ENCODE measurements at places on chromosomes 1 and 21.

DNA sequence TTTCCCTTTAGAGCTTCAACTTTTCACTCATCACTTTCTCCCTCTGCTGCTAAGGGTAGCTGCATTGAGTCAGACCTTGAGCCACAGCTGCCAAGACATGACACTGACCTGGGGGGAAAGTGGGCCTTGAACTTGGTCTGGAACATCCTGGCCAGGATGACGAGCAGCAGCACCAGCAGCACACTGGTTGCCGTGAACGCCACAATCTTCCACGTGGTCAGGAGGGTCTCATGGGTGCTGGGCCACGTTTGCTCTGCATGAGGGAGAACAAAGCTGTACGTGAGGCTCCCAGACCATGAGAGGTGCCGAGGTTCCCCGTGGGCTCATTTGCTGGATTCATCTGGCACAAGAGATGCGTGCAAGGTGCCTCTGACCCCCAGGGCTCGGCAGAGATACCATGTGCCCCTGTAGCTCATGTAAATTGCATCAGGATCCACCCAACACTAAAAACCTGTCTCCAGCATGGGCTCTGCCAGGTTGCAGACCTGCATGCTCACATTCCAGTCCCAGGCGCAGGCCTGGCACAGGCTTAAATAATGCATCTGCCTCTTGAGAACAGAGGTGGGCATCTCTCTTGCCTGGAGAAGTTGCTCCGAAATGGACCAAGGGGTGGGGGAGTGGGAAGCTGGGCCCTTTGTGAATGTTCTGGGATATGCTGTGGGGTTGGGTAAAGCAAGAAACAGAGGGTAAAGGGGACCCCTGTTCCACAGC lies 84.6 kb upstream of the TLR5 start:
- no peak for DNase-seq

DNA sequence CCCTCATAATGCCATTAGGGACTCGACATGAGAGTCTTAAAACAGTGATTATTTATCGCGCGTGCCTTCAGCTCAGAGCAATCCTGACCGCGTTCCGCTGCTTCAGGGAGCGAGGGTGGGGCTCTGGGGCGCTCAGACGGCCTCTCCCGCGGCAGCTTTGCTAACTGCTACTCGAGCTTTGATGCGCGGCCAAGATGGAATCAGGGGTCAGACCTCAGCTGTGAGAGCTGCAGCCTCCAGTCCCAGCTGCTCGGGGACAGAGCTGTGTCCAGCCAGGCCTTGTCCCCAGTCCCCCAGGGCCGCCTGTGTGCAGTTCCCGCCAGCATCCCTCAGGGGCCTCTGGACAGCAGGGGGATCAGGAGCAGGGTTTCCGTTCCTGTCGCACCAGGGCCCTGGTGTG lies 104.6 kb upstream of the TTC34 start:
- no peak for DNase-seq

- no peak for DNase-seq
Observed at GRCh38 chr1:243642936-243643335, 207.1 kb downstream of the AKT3 start.

DNA sequence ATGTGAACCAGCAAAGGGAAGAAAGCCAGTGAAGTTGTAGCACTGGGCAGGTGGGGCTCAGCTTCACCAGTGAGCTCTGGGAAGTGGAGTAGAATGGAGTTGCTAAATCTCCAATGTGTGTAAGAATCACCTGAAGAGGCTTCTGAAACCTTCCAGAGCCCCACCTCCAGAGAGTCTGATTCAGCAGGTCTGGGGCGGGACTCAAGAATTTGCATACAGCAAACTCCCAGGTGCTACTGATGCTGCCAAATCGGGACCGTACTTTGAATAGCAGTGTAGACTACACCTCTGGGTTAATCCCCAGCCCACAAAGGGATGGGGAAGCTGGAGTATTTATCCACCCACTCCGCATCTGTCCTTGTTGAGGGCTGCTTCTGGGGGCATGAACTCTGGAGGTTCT lies 154.3 kb downstream of the IGSF21 start:
- DNase-seq = no peak

- no peak for DNase-seq
Observed at GRCh38 chr1:55195521-55196233, 19.5 kb downstream of the USP24 start.

DNA sequence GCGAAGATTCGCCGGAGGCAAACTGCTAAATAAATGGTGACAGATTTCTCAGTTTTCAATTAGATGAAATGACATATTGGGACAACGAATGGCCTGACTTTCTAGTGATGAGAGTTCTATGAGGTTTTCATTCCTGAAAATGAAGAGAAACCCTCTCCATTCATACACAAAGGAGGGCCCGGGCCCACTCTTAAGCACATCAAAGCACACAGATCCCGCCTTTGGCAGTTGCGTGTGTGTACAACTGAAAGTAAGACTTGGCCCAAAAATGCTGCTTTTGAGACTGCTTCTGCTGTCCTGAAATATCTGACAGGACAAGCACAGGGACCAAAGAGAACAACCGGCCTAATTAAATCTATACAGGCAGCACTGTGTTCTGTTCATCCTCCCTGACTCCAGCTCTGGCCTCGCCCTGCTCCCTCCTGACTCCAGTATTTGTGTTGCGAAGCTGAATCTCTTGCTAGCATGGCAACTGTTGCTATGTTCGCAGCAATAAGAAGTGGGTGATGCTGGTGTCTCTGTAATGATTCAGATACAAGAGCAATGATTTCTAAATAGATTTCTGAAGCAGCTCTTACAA lies 7.4 kb downstream of the LRRC53 start:
- DNase-seq = no peak

DNA sequence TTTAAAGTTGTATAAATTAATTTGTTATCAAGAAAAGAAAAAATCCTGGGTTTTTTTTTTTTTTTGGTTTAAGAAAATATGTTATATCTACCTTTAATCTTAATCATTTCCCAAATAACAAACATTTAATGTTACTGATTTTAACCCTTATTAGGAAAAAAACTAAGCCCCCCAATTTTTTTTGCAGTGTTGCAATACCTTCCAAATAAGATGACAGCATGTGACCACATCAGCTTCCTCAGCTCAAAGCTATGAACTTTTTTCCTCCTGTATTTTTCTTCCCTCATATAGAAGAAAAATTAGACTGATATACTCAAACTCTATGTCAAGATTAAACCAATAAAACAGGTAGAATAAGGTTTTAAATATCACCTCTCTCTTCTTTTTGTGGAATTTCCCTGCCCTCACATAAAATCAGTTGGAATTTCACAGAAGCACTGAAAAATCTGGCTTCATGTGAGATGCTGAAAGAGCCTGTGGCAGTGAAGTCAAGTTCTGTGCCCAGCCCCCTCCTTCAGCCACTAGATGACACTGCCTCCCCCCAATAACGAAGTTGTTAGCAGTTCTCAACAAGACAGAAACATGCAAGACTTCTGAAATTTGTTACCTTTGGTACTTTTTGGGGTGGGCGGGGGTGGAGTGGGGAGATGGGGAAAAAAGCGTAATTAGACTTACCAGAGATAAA lies 9.6 kb upstream of the SMYD2 start:
- no peak for DNase-seq

DNA sequence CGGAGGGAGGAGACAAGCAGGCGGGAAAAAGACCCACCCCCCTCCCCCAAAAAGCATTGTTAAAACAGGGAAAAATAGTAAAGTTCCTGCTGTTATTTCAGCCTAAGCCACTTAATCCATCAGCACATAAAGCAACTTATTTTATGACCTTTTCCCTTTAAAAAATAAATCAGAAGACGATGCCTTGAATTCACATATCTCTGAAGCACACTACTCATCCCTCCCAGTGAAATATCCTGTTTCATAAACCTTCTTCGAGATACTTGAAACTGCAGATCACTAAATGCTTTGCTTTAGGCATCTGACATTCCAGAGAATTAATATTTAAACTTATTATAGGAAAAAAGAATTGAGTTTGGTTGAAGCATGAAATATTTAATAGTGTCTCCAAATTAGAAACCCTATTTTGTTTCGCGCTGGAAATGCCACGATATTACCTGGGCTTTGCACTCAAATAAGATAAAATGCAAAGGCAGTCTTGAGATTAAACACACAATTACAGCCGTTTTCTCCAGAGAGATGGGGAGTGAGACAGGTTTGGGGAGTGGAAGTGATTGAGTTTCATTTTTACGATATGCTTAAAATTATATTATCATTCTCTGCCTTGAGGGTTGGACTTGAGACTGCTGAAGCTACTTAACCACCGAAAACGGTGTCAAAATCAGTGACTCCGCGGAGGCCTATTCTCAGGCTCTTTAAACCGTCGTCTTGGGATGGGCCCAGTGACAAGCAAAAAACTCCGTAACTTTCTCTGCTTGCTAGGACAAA lies 9.3 kb downstream of the GLIS1 start:
- DNase-seq = no peak

DNA sequence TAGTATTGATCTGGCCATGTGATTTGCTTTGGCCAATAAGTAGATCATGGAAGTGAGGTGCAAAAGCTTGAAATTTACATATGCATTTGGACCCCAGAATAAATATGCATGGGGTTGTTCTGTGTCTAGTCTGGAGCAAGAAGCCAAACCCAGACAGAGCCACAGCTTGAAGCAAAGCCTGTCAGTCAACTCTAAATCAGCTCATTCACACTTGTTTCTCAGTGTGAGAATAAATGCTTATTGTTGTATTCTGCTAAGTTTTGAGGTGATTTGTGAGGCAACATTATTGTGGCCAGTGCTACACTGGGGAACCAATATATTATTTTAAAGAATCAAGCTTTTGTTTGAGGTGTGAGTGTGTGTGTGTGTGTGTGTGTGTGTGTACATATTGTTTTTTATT lies 12.2 kb upstream of the PGLYRP3 start:
- DNase-seq = no peak

- DNase-seq = no peak
Observed at GRCh38 chr1:203479646-203480045, 4.0 kb downstream of the PRELP start.

DNA sequence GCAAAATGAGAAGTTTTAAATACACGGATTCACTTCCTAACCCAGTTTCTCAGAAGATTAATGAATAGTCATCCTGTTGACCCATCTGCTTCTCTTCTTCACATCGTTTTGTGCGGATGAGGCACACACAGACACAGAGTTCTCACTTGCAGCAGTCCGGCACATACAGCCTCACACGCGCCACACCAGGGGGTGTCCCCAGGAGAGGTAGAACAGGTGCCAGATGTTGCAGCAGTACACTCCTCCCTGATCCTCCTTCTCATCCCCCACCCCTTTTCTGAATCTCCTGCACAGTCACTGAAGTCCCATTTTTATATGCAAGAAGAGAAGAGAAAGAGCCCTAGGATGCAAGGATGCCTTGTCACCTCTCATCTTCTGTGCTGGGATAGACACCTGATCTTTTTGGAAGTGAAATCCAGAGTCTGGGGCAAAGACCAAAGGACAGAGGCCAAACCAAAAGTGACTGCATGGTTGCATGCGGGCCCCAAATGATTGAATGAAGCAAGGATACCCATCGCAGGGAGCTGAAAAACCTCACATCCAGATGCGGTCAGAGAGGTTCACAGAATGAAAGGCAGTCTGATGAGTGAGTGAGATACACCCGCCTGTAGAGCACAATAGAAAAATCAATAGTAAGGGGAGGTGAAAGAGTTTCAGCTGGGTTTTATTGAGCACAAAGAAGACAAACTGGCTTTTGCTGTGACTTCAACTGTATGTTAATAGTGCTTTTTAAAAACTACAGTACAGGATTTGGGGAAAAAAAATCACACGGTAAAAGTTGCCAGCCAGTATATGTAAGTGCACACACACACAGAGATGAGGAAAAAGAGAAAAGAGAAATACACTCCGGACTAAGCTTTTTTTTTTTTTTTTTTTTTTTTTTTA lies 28.9 kb downstream of the PBX1 start:
- no peak for DNase-seq

DNA sequence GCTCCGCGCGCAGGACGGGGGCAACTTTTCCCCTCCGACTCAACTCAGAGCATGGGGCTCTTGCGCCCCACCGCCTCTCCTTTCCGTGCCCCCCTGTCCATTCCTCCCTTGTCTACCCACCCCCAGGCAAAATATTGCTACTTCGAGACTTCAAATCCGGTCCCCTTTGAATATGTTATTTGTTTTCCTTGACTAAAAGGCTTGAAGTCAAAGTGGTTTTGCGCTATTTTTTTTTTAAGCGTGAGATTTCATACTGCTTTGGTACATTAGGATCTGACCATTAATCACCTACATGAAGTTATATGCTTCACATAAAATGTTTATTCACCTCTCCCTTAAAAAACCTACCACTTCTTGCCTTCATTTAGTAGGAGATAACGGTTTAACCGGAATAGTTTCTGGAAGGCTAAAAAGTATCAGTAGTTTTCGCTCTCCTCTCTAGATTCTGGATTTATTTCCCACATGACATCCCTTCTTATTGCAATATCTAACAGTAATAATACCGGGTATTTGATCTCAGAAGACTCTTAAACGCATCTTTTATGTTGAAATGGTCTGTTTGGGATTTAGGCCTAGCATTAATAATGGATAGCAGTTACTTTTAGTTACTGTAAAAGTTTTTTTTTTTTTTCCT lies 1.6 kb downstream of the NFIA start:
- no peak for DNase-seq

- DNase-seq = no peak
Observed at GRCh38 chr1:78722947-78723346, 73.3 kb downstream of the IFI44 start.
